T-helper 9 cell (primary cell): ENCODE measurements at places on chromosomes 3 and 15.

DNA sequence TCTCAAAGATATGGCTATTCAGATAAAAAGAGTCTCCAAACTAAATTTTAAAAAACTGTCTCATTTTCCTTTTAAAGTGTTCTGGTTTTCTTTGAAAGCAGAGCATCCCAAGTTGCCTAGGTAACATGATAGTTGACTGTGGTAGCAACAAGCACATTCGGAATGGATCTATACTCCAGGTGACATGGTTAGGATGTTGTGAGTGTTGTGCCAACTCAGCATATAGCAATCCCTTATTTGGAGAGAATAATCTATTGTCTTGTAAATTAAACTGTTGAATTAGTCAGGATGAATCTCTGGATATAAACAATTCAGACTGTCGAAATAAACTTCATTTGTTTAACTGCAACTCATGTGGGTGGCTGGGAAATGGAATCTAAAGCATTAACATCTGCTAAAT, 418.6 kb downstream of the TUSC7 start:
- no peak for DNase-seq

DNA sequence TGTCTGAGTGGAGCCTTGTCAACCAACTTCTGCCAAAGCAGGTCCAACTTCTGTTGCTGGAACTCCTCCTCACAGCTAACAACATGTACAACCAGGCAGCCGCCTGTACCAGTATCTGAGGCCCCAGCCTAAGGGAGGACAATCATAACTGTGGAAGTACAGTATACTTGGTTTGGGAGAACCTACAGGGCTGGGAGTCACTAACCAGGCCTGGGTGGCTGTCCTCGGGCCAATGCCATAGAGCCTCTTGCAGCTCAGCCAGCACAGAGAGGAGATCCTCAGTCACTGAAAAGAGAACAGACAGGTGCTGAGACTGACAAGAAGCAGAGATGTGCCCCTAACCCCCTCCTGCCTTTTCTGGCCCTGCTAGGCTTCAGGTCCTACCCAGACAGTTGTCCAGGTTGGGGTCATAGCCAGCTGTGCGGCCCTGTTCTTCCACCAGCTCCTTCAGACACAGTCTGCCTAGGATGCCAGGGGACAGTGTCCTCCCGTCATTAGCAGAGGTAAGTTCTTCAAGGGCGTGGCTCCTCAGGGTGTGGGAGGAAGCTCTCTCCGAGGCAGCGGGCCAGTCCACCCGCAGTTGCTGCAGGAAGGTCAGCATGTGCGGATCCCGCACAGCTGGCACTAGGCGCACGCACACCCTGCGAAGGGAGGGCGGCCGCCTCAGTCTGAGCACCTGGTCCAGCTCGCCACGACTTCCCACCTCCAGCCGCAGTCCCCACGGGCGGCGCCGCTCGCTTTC, 980 bp downstream of the DALRD3 start:
- no peak for DNase-seq

GRCh38 chr3:13569201-13569600, 20.3 kb downstream of the FBLN2 start:
- DNase-seq, result no peak

DNA sequence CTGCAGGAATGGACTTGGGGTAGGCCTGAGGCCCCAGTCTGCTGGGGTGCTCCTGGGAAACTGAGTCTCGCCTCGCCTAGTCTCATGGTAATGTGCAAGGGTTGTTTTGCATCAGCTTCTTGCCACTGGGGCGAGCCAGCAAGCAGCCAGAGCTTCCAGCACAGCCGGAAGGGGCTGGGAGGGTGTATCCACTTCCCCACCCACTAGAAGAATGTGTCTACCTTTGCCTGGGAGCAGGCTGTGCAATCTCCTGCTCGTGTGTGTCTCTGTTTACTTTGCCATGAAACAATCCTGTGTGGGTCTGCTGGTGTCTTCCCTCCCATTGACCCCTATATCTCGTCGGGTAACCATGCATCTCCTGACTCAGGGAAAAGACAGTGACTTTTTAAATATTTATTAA, 21.8 kb upstream of the ERICH6 start:
- DNase-seq, result no peak

- DNase-seq, result no peak
Measured at GRCh38 chr3:68773401-68773800, 158.9 kb downstream of the TAFA4 start.

DNA sequence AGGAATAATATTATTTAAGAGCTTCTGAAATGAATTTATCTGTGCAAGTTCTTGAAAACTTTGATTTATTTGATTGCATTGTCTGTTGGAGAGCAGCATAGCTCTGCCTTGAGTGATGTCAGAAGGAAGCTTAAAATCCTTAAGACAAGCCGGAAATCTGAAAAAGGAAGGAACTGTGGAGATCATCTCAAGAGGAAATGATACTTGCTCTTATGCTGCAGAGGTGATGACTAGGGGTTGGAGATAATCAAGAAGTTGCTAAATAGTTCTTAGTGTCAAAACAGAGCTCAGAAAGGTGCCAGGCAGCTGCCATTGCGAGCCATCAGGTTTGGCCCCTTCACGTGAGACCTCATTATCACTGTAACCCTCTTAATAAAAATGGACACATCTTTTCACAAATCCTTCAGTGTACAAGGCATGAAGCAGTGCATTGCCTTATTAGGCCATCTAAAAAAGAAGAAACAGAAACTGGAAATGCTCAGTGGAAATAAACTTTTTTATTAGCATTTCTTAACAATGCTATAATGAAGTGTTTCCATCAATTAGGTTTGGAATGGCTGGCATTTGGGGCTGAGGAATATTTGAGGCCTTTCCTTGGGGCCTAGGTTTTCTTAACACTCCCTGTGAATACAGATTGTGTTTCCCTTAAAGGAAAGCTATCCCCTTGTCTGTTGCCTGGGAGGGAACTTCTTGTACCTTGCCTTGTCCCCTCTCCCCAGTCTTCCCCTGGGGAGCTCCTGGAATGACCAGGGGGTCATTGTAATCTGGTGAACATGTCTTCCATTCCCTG, 34.5 kb upstream of the VILL start:
- DNase-seq, result no peak

DNA sequence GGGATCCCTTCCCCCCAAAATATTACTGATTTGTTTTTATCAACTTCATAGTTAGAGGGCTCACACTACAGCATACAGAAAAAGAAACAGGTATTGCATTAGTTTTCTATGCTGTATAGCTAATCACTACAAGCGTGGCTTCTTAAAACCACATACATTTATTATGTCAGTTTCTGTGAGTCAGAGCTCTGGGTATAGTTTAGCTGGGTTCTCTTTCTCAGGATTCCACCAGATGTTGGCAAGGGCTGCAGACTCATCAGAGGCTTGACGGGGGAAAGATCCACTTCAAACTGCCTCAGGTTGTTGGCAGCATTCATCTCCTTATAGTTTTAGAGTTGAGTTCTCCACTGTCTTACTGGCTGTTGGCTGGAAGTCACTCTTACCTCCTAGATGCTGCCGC, 328.0 kb downstream of the NLGN1 start:
- DNase-seq, result no peak
